Fibroblast of lung (primary cell): ENCODE measurements at places on chromosomes 12 and 14.
A peak's percentile ranks its signal among the peaks of the same experiment; 100 is the strongest.

- DNase-seq, result no peak
Measured at GRCh38 chr12:49367381-49368239, at the start of gene SPATS2. Gene SPATS2, plus strand, starts transcription at chr12:49367462. Its CDS starts 93,551 bp downstream, at chr12:49461013.

GRCh38 chr12:15861404-15861803, 20.8 kb upstream of the STRAP start:
- no peak for DNase-seq

DNA sequence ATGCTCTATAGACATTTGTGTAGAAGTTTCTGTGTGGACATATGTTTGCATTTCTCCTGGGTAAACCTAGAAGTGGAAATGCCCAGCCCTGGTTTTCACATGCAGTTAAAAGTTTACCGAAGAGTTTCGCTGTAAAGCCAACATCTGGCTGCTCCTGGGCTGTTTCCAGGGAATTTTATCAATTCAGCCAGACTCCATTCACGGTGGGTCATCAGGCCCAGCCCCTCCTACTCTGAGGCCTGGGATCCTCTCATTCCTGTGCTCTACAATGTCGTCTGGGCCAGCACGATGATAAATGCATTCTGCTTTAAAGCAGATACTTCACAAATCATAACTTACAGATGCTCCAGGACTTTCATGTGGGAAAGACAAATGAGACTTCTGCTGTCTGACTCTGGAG, 7.1 kb downstream of the NUAK1 start:
- DNase-seq, result peak; percentile 31

GRCh38 chr14:77478796-77479195, 19.8 kb downstream of the ISM2 start:
- DNase-seq, result no peak

DNA sequence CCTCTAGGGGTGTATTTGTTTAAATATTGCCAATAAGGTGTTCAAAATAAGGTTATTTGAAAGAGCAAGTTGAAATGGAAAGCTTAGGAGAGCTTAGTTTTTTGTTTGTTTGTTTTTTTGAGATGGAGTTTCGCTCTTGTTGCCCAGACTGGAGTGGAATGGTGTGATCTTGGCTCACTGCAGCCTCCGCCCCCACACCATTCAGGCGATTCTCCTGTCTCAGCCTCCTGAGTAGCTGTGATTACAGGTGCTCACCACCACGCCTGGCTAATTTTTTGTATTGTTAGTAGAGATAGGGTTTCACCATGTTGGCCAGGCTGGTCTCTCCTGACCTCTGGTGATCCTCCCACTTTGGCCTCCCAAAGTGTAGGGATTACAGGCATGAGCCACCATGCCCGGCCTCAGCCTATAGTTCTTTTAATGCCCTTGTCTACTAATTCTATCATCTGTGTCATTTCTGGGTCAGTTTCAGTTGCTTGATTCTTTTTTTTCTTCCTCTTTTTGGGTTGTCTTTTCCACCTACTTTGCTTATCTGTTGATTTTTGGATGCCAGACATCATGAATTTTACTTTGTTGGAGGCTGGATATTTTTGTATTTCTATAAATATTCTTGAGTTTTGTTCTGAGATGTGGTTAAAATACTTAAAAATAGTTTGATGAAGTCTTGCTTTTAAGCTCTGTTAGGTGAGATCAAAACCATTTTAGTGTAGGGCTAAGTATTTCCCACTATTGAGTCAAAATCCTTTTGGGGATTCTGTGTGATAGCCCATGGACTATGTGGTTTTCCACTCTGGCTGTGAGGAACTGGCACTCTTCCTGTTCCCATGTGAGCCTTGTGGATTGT, 18.7 kb downstream of the RCOR1 start:
- DNase-seq, result peak; percentile 21

GRCh38 chr14:92654239-92654901, 94.1 kb downstream of the LGMN start:
- no peak for DNase-seq

DNA sequence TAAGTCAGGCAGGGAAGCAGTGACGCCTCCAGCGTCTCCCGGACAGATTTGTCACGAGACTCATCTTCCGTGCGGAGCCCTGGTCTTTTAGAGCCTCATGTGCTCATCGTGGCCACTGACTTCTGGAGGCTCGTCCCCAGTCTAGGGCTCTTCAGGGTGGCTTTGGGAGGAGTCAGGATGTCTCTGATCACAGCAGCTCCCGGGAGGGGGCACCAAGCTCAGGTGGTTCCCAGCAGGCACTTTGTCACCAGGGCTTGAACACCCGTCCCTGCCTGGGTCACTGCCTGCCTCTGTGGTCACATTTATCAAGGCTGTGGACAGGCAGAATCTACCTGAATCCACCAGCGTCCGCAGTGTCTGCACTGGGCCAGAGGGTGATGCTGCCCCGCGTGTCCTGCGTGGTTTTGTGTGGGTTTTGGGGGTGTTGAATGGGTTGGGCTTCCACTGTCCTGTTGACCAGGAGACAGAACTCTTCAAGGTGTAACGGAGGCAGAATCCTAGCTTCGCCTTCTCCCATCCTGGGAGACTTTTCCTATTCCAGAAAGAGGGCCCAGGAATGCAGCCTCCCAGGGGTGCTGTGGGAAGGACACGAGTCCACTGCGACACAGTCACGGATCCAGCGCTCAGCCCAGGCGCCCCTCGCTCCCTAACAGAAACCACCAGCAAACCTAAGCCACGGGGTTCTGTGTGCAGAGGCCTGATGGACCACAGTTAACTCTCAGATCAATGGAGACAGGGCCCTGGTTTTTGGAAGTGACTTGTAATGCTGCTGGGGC, 132.3 kb downstream of the ADGRD1 start:
- DNase-seq, result no peak

DNA sequence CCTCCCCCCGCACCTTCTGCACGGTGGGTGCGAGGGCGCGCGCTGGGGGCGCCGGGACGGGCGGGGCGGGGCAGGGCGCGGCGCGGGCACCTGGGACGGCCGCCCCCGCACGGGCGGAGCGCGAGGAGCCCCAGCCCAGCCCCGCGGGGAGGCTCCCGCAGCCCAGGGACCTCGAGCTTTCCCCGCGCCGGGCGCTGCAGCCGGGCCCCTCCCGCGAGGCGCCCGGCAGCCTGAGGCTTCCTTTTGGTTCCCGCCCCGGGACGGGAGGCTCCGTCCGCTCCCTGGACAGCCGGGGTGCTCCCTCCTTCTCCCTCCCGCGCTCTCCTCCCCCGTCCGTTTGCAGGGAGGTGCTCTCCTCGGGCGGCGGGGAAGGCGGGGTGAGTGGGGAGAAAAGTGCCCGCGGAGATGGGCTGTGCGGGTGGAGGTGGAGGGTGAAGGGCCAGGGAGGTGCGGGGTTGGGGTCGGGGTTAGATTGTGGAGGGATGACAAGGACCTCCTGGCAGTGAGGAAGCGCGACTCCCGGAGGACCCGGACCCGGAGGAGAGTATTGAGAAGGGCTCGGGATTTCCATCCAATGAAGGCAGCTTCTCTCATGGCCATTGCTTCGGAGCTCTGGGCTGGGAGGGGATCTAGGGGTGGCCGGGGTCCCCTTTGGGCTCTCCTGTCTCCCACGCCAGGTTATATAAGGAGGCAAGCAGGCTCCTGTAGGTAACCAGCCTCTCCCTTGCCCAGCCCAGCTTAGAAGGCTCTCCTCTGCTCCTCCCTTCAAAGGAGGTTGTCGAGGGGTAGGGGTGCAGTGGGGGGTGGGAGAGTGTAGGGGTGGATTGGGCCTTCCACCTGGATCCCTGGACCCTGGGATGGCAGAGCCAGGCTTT, 645 bp downstream of the JDP2 start:
- peak; percentile 32 for DNase-seq

DNA sequence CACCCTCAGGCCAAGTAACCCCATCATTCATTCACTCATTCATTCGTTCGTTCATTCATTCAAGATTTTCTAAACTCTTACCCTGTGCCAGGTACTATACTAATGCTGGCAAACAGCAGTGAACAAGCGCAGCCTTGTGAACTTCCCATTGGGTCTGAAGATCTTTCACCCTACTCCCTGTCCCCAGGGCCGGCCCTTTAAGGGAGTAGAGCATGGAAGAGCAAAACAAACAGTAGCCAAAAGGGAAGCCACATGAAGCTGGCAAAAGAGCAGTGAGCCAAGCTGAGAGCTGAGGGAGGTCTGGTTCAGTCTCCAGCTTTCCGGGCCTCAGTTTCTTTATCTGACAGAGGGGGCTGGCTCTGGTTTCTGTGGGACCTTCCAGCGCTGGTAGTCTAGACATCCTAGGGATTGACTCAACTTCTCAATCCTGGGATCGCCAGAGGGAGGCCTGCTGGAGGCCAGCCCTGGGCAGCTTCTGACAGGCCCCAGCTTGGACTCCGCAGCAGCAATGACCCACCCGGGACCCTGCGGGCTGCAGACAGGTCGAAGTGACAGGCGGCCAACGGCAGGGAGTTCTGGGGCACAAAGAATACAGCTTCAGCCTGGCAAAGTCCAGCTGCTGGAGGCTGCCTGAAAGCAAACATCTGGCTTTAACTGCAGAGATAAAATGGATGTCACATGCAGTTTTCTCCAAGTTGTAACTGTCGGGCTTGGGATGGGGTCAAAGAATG, 27.1 kb downstream of the ACTN1 start:
- DNase-seq, result no peak

DNA sequence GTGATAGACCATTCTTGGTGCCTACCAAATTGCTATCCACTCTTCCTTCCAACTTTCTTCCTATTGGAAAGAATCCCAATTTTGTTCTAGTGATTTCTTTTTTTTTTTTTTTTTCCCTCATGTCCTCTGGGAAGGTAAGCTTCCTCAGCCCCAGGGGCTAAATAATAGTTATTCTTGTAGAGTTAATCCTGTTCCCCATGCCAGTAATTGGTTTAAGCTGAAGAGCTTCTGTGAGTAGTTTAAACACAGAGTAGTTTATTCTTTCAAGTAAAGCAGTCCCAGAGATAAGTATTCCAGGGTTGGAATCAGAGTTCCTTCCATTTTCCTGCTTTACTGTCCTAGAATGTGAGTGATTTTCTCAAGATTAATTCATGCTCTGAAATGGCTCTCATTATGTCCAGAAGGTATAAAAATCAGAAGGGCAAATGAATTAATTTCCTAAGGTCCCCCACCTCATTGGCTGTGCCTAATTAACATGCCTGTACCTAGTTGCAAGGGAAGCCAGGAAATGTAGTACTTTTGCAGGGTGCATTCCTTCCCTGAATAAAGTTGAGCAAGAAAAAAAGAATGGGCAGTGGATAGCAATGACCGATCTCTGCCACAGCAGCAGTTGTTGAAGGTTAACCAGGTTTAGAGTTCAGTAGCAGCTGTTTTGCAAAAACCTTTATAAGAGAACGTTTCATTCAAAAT, 97.8 kb downstream of the PLEKHA5 start:
- DNase-seq, result no peak

GRCh38 chr12:49875115-49875720, 28.5 kb downstream of the FAIM2 start:
- no peak for DNase-seq

GRCh38 chr14:93976477-93977057, at the start of gene ASB2:
Gene ASB2, minus strand, starts transcription at chr14:93976570. Its CDS starts 12,031 bp downstream, at chr14:93964539.
- peak; percentile 11 for DNase-seq

DNA sequence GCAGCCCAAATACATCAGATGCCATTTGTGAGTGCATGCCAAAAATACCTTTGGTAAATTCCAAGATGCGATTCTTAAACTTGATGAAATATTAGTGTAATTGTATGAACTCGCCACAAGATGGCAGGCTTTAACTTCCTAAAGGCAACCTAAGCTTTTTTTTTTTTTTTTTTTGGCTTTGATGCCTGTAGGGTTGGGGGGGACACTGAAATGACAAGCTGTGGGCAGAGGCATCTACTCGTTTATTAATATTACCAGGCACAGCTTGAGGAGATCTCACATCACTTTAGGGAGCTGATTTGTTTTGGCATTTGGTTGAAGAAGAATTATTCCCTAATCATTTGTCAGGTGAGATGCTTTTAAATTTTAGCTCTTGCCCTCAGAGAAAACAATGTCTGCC, 126.7 kb upstream of the CCDC196 start:
- peak; percentile 75 for DNase-seq

GRCh38 chr14:104600805-104601204, 3.8 kb downstream of the TMEM179 start:
- DNase-seq, result no peak

DNA sequence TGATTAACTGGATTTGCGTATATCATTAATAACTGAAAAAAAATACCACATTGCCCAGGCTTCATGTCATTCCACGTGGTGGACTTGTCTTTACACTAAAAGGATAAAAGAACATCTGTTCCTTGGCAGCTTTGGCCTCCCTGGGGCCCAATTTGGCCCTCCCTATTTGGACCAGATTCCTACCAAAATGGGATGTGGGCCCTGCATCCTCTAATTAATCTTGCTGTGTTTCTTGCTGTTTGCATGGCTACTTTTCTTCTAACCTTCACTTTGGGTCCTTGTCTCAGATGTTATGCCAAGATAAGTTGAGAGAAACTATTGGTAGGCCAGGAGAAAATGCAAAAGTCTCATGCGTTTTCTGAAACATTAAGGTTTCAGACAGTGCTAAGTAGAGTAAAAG, 57.5 kb downstream of the PTHLH start:
- no peak for DNase-seq

DNA sequence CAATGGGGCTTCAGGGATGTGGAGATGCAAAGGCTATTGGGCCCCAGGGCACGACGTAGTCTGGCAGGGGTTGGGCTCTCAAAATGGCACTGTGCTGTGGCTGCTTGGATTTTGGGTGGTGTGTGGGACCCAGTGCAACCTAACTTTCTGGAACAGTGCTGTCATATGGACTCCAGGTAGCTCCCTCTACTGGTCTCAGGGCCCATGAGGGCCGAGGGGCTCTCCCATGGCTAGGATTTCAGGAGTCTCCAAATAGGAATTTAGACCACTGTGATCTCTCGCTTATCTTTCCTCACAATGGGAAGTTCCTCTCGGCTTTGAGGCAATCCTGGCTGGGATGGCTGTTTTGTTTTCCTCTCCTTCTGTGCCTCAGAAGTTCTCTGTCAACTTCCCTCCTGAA, 68.2 kb upstream of the MUCL1 start:
- DNase-seq, result no peak

GRCh38 chr12:111764120-111764821, 2.5 kb upstream of the ALDH2 start:
- DNase-seq, result no peak
